ENCODE measurements at places on chromosomes 13 and 19. TPM values are rescaled to one million over a fixed set of nuclear protein-coding genes. Genes with fewer than 3 reads are reported as not detected.

SBK3 gene
- 0.59 TPM for total RNA-seq

FBL gene
- total RNA-seq, result 176 TPM

FAAP24 gene
- 2.1 TPM for total RNA-seq

CEACAM16 gene
- not detected for total RNA-seq

Data from tibial nerve (tissue), 4 donors.